ENCODE measurements at places on chromosomes 6 and 20. TPM values are rescaled to one million over a fixed set of nuclear protein-coding genes. Genes with fewer than 3 reads are reported as not detected.

GSTA4 gene
- 1.5 TPM for total RNA-seq

DNA sequence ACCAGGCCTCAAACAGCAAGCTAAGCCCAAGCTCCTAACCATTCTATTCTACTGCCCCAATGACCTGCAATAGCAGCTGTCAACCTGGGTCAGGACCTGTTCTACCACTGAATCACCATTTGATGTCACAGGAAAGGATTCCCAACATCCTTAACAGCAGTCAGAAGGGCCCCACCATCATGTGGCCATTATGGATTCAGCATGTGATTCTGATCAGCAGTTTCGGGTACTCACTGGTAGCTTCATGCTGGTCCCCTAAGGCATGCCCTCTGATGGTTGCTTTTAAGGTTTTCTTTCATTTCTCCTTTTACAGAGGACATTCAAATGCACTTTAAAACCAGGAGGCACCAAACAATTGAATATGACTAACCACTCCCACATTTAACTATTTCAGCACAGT, 37.3 kb upstream of the MAP7 start:
- no peak for DNase-seq
- H3K4me3 ChIP-seq, result no peak overlapping the region
- no peaks in the 10 kb centered on the region for H3K27me3 ChIP-seq

GRCh38 chr20:49318430-49319207, 40.8 kb upstream of the ZNFX1 start:
- no peak overlapping the region for H3K27ac ChIP-seq
- no peaks in the 10 kb centered on the region for H3K36me3 ChIP-seq
- H3K4me1 ChIP-seq, result peaks cover 12% of the 10 kb centered on the region
- H3K4me3 ChIP-seq, result peak overlapping the region; percentile 85
- peaks cover 30% of the 10 kb centered on the region for H3K27me3 ChIP-seq
- DNase-seq, result no peak

SYCP2 gene
- total RNA-seq, result 4.4 TPM

DNA sequence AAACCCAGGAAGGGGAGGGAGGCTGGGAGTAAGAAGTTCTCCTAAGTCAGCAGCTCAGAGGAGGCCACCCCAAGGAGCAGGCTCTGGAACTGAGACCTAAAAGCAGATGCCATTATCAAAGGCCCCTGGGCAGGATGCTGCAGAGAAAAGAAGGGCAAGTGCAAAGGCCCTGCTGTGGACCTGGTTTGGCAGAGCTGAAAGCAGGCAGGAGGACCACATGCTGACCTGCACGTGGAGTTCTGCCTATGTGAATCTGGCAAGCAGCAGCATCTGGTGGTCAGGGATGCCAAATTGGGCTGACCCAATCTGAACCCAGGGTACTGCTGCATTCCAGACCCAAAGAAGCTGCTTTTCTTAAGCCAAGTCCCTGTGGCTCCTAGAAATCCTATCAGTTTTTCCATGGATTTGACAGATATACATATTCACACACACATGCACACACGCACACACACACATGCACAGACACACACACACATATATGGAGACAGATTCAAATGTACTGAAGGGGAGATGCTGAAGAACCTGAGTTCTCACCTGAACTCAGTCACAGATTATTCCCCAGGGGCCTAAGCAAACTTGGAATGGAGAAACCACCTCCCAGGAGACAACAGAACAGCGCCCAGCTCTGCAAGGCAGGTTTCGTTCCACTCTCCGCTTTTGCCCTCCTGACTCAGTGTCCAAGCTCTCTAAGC, 119.9 kb downstream of the FOXA2 start:
- no peak for DNase-seq
- H3K27me3 ChIP-seq, result no peaks in the 10 kb centered on the region
- no peaks in the 10 kb centered on the region for H3K4me1 ChIP-seq
- H3K36me3 ChIP-seq, result no peaks in the 10 kb centered on the region
- H3K27ac ChIP-seq, result no peak overlapping the region

SOX12 gene
- 0.36 TPM for total RNA-seq

DNA sequence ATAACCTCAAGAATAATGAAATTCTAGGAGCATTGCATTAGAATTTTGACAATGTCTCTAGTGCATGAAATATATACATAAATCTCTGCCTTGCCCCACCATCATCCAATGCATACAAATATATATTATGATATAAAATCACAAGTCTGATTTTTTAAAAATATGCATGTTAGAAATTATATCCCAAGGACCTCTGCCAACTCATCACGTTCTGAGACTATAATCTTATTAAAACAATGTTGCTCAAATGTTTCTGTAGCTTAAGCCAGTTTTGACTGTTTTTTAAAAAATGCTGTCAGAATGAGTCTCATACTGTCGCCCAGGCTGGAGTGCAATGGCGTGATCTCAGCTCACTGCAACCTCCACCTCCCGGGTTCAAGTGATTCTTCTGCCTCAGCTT, 287.0 kb upstream of the SOX4 start:
- H3K27ac ChIP-seq, result no peak overlapping the region
- H3K4me1 ChIP-seq, result no peaks in the 10 kb centered on the region
- peaks cover 4% of the 10 kb centered on the region for H3K27me3 ChIP-seq
- peaks cover 7% of the 10 kb centered on the region for H3K36me3 ChIP-seq
- no peak overlapping the region for H3K4me3 ChIP-seq
- no peak for DNase-seq

- H3K27ac ChIP-seq, result peak within 1 kb of the TSS; percentile 54
- DNase-seq, result no peak
- H3K4me1 ChIP-seq, result peaks cover 8% of the 10 kb centered on the region
- H3K27me3 ChIP-seq, result peaks cover 12% of the 10 kb centered on the region
- peak within 1 kb of the TSS; percentile 68 for H3K4me3 ChIP-seq
Observed at GRCh38 chr20:45911486-45912343, at the start of gene PLTP. TSS of gene PLTP (minus strand) at chr20:45912155. CDS start at chr20:45911452, 703 bp downstream.

DNA sequence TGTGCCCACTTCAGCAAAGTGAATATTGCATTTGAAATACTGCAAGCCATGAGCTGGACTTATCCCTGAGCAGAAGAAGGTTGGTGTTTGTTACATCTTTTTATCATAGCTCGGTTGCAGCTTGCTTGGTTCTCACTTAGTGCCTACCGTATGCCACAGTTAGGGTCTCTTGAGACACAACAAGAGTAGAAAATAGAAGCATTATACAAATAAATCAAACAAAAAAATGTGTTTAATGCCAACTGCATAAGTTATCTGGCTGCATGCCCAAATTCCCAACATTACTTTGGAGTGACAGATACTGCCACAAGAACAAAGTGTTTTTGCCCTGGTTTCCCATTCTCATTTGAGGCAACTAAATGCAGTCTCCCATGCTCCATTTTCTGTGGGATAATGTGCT, 53.9 kb upstream of the LAMP5 start:
- H3K36me3 ChIP-seq, result no peaks in the 10 kb centered on the region
- H3K4me3 ChIP-seq, result no peak overlapping the region
- H3K27me3 ChIP-seq, result no peaks in the 10 kb centered on the region
- no peak overlapping the region for H3K27ac ChIP-seq
- H3K4me1 ChIP-seq, result no peaks in the 10 kb centered on the region

DNA sequence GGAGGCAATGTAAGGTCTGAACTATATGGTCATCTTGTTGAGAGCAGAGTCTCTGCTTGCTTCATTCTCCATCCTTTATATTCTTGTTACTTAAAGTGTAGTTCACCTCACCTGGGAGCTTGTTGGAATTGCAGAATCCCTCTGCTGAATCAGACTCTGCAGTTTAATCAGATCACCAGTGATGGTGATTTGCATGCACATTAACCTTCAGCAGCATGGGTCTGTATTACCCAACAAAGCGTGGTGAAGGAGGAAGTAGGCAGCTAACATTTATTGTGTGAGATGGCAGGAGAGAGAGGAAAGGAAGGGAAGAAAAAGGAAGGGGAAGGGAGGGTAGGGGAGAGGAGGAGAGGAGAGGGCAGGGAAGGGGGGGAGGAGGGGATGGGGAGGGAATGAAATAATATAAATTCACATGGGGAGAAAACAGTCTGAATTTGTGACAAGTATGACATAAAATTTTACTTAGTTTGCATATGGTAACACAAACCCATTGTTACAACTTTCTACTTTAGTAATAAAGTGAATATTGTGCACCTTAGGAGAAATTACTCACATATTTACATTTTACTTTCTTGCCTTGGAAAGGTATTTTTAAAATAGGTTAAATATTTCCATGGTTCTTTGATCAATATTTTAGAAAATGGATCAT, 740.7 kb downstream of the DHX35 start:
- H3K4me3 ChIP-seq, result no peak overlapping the region
- no peak for DNase-seq
- peaks cover 4% of the 10 kb centered on the region for H3K27me3 ChIP-seq
- peaks cover 3% of the 10 kb centered on the region for H3K4me1 ChIP-seq
- H3K27ac ChIP-seq, result no peak overlapping the region

DNA sequence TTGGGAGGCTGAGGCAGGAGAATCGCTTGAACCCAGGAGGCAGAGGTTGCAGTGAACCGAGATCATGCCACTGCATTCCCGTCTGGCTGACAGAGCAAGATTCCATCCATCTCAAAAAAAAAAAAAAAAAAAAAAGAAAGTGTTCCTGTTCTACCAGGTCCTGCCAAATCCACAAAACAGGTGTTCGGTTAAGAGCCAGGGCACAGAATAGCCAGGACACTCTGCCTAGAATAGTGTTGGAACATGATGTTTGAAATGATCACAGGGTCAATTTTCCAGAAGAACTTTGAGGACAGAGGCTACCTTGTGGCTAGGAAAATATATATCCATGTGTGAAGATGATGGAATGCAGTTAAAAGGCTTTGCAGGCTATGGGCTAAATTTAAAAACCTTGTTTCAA, 63.6 kb upstream of the TRAF3IP2 start:
- peaks cover 38% of the 10 kb centered on the region for H3K4me1 ChIP-seq
- peaks cover 30% of the 10 kb centered on the region for H3K36me3 ChIP-seq
- H3K4me3 ChIP-seq, result no peak overlapping the region
- DNase-seq, result no peak

DNA sequence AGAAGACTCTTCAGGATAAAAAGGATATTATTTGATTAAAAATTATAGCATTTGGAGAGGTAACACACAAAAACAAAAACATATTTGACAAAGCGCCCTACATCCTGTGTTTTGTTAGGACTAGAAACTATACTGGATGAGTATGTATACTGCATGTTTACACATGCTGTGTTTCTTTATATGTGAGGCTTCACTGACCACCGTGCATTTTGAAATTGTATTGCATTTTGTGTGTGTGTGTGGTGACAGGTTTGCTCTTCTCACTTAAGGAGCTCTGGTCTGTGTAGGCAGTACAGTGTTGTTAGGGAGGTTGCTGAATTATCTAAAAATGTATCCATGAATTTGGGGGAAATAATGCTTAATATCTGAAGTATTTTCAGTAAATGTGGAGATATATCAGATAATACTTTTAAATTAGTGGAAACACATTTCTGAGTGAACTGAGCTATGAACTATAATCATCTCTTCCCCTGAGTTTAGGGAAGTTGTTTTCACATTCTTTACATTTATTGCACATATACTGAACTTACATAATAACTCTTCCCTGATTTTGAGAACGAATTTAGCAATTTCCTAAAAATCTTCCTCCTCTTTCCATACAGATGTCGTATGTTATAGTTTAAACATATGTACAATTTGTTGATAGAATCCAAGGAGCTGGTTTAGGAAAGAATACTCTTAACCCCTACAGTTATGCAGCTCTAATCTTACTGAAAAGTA, 43.3 kb downstream of the TMEM170B start:
- no peaks in the 10 kb centered on the region for H3K27me3 ChIP-seq
- DNase-seq, result no peak
- no peaks in the 10 kb centered on the region for H3K36me3 ChIP-seq
- no peak overlapping the region for H3K27ac ChIP-seq

GRCh38 chr20:63178889-63179686, 36.8 kb downstream of the YTHDF1 start:
- H3K27me3 ChIP-seq, result peaks cover 16% of the 10 kb centered on the region
- no peaks in the 10 kb centered on the region for H3K36me3 ChIP-seq
- no peak overlapping the region for H3K27ac ChIP-seq
- H3K4me1 ChIP-seq, result peaks cover 7% of the 10 kb centered on the region

DNA sequence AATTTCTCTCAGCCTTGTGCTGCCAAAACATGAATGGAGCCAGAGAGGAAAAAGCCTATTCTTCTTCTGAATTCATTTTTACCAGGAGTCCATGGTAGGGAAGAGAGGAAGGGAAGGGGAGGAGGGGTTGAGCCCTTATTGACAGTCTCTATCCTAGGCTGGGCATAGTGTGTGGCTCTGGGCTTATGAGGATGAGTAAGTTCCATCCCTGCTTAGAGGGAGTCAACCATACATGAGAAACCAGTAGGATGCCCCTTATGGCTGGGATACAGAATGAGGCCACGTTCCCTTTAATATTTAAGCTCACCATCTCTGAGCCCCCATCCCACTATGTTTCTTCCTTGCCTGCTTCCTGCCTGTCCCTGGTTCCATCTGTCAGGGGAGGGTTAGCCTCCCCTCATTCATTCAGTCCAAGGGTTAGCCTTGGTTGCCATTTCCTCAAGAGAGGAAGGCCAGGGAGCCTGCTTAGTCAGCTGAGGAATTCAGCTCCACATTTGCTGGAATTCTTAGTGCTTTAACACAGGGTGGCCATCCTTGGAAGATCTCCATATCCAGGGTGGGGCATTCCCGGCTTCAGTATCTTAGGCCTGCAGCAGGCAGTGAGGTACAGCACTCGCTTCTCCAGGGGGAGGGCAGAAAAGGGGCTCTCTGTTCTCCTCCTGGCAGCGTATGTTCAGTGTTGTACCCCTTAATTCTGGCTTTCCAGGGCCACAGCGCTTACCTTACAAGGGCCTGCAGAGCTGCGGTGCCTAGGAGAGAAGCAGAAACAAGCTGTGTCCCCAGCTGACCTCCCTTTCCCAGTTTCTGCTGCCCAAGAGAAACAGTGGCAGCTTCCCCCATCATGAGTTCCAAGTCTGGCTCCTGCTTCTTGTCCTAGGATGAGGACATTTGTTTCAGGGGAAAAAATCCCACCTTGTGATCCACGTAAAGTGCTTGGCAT, 12.5 kb downstream of the SIRT5 start:
- H3K27ac ChIP-seq, result no peak overlapping the region
- peaks cover 2% of the 10 kb centered on the region for H3K4me1 ChIP-seq
- no peaks in the 10 kb centered on the region for H3K27me3 ChIP-seq
- no peaks in the 10 kb centered on the region for H3K36me3 ChIP-seq
- no peak for DNase-seq

GRCh38 chr20:63503524-63503923, 4.6 kb upstream of the EEF1A2 start:
- H3K27ac ChIP-seq, result no peak overlapping the region
- H3K4me1 ChIP-seq, result no peaks in the 10 kb centered on the region
- no peaks in the 10 kb centered on the region for H3K36me3 ChIP-seq

GRCh38 chr20:36873498-36874189, 2.3 kb upstream of the TLDC2 start:
- DNase-seq, result peak; percentile 35
- no peaks in the 10 kb centered on the region for H3K27me3 ChIP-seq
- no peaks in the 10 kb centered on the region for H3K4me1 ChIP-seq
- H3K4me3 ChIP-seq, result no peak overlapping the region
- no peak overlapping the region for H3K27ac ChIP-seq
- no peaks in the 10 kb centered on the region for H3K36me3 ChIP-seq

LAMA5 gene
- 1.5 TPM for total RNA-seq
